HT-29 (cell line): ENCODE measurements at places on chromosomes 7 and 10. TPM values are rescaled to one million over a fixed set of nuclear protein-coding genes. Genes with fewer than 3 reads are reported as not detected.

The GNAT3 gene
- not detected in 2 replicates for total RNA-seq

GRCh38 chr7:135919071-135919841 lies 57.9 kb downstream of the MTPN start:
- DNase-seq: no peak

The FAM131B gene
- 13.2 and 17.6 TPM in 2 replicates for total RNA-seq

The CPED1 gene
- total RNA-seq: not detected in 2 replicates

- peak; percentile 33 for DNase-seq
These were observed 701 bp upstream of the GBX1 start for GRCh38 chr7:151168003-151168786.

GRCh38 chr10:67629461-67629971 lies 66.5 kb downstream of the CTNNA3 start:
- no peak for DNase-seq

The CUBN gene
- under 0.01 TPM in 1 of 2 replicates, not detected in the other for total RNA-seq

GRCh38 chr7:34838329-34838728 lies 180.3 kb downstream of the NPSR1 start:
- DNase-seq: no peak

DNA sequence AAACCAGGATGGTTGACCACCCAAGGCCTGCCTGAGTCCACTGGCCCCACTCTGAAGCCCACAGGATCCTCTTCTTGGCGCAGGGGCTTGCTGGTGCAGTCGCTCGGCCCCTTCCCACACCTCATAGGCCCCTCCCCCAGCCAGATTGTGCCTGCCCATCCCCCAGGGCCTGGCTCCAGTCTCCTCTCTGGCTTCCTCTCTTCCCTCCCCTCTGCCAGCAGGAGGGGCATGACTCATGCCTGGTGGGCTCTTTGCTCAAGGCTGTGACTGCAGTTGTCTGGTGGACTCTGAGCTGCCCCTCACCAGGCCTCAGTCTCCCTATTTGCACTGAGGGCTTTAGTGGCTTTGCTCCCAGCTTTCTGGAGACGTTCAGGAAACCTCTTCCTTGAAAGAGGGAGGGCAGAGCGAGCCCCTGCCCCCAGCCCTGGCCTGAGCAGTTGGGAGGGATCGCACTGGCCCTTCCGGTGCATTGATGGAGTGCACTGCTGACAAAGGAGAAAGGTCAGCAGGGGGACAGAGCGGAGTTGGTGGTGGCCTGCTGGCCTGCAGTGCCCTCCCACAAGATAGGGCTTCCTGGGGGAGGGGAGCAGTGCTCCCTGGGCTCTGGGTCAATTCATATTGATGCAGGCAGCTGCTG lies 60.7 kb downstream of the ZMIZ1 start:
- DNase-seq: no peak

- DNase-seq: no peak
These were observed 21.3 kb downstream of the PTPN12 start for GRCh38 chr7:77558284-77558967.

The PILRA gene
- 2.1 TPM in 1 of 2 replicates, not detected in the other for total RNA-seq

DNA sequence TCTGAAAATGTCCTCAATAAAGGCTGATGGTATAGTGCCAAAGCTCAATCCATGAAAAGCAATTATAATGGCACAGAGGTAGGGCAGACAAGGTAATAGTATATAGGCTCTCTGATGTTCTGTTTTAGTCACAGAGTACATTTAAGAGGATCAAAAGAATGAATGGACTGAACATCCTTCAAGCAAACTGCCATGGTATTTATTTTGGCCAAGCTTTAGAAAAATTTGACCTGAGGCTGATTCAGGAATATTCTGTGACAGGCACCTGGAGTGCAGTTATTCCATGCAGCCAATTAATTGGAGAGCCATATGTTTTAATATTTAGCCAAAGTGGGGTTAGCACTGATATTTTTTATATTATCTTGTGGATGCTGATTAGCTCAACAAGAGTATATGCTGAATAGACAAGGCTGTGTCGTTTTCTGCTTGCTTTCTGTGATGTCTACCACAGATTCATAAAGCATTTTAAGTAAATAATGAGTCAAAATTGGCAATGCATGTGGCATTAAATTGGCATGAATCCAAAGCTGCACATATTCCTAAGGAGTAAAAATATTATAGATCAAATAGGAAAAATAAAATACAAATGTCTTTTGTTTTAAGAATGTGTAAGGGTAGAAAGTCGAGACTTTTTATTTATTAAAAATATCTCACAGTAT lies 177.4 kb downstream of the PCLO start:
- DNase-seq: no peak

DNA sequence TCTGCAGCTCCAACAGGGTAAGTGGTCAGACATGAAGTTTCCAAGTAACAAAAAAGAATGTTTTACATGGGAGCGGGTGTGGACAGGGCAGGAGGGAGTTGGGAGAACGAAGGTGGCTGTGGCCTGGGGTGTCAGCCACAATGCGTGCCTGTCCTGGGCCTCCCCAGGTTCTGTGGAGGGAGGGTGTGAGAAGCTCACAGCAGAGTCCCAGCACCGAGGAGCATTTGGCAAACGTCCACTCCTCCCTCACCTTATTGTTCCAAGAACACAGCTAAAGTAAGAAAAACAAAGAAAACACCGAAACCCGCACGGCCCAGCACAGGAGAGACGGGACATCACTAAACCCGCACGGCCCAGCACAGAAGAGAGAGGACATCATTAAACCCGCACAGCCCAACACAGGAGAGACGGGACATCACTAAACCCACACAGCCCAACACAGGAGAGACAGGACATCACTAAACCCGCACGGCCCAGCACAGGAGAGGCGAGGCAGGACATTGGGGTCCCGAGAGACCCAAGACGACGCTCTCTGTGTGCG lies 226.4 kb downstream of the MAD1L1 start:
- no peak for DNase-seq

- DNase-seq: no peak
These were observed 151.7 kb downstream of the AUTS2 start for GRCh38 chr7:69749994-69750393.

DNA sequence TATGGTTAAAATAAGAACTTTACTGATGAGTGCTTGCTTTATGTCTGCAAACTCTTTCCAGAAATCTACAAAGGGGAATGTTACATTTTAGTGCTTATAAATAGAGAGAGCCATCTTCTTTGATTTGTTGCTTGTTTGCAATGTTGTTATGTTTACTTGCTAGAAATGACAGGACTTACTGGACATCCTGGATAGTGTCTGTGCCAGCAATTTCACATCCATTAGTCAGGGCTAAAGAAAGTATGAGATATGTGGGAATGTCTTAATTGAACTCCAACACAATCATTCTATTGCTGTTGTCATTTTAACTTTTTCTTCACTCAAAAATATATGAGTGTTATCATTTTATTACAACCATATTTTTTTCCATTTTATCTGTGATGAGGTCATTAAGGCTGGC lies 453.2 kb downstream of the TNS3 start:
- no peak for DNase-seq

The TSPAN14 gene
- total RNA-seq: 58.3 and 65.1 TPM in 2 replicates

The GRB10 gene
- total RNA-seq: 6.6 and 9.0 TPM in 2 replicates

The CPVL gene
- 1.8 and 5.3 TPM in 2 replicates for total RNA-seq

DNA sequence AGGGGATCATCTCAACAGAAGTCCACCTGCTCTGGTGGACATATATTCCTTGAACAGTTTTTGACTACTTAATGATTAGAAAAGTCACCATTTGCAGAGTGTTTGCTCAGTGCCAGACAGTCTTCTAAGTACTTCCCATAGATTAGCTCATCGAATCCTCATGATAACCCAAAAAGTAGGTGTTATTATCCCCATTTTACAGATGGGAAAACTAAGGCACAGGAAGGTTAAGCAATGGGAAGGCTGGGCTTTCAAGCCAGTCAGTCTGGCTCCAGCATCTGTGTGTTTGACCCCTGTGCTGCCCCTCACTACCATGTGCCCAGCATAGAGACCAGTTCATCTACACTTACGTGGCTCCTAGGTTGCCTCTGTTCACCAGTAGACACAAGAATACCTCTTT lies 15.9 kb downstream of the CDHR3 start:
- no peak for DNase-seq

- no peak for DNase-seq
These were observed 45.9 kb upstream of the DRGX start for GRCh38 chr10:49441488-49442476.

DNA sequence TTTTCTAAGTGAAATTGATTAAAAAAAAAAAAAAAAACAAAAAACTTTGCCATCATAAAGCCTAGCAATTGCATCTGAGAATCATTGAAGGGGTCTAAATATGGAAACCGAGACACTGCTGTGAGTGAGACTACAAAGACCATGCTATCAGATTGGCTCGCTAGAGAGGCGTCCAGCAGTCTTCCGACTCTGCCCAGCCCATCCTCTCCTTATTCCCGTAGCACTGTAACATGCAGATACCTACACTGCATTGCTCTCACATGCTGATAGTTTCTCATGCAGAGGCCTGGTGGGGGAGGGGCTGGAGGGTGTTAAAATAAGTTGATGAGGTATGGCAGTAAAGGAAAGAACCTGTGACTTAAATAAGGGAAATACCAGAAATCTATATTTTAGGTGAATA lies 130.7 kb downstream of the NRF1 start:
- no peak for DNase-seq

The METTL27 gene
- total RNA-seq: 7.3 and 9.8 TPM in 2 replicates

- DNase-seq: no peak
These were observed 61.1 kb downstream of the TLL2 start for GRCh38 chr10:96452494-96453153.

- peak; percentile 10 for DNase-seq
These were observed 1.3 kb upstream of the ITPRIP start for GRCh38 chr10:104339469-104340110.

GRCh38 chr10:36050763-36051499 lies 408.8 kb upstream of the FZD8 start:
- DNase-seq: no peak

GRCh38 chr7:9600974-9601373 lies 1167.6 kb downstream of the NXPH1 start:
- DNase-seq: peak; percentile 49

The RPA3 gene
- 21.1 and 22.0 TPM in 2 replicates for total RNA-seq

The TRPV5 gene
- total RNA-seq: 0.18 TPM in 1 of 2 replicates, not detected in the other

DNA sequence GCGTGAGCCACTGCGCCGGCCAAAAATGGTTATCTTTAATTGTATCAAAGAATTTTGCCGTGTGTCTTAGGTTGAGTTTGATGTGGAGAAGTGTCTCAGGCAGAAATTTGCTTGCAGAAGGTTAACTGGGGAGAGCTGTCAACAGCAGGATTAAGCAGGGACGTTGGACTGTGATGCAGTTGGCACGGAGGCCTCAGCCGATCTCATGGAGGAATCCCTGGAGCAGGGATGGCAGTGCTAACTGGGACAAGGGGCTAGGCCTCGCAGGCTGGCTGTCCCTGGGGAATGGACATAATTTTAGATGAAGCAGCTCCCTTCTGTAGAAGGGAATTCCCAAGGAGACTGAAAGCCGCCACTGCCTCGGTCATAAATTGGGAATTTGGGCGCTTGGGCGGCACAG lies 12.3 kb upstream of the KIF5B start:
- no peak for DNase-seq

The SPOCK2 gene
- 0.08 and 0.34 TPM in 2 replicates for total RNA-seq

The TMEM184A gene
- 47.2 and 50.9 TPM in 2 replicates for total RNA-seq

- DNase-seq: no peak
These were observed 68.5 kb downstream of the AKR1C4 start for GRCh38 chr10:5265139-5265538.

The THNSL1 gene
- total RNA-seq: 1.5 and 2.0 TPM in 2 replicates

DNA sequence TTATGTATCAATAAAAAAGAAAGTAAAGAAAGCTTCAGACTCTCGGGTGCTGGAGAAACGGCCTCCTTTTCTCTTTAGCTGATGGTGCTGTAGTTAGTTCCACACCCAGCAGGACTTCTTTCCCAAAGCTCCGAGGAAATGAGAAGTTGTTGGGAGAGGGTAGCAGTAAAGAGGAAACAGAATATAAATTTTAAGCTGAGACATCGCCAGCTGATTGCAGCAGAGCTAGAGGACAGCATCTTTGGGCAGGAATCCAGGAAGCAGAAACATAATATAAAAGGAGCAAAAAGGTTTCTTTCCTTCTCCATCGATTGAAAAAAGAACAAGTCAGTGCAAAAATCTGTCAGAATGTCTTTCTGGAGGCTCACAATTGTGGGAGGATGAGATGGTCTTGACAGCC lies 616.9 kb upstream of the FOXK1 start:
- no peak for DNase-seq

The LRRC4 gene
- not detected in 2 replicates for total RNA-seq

DNA sequence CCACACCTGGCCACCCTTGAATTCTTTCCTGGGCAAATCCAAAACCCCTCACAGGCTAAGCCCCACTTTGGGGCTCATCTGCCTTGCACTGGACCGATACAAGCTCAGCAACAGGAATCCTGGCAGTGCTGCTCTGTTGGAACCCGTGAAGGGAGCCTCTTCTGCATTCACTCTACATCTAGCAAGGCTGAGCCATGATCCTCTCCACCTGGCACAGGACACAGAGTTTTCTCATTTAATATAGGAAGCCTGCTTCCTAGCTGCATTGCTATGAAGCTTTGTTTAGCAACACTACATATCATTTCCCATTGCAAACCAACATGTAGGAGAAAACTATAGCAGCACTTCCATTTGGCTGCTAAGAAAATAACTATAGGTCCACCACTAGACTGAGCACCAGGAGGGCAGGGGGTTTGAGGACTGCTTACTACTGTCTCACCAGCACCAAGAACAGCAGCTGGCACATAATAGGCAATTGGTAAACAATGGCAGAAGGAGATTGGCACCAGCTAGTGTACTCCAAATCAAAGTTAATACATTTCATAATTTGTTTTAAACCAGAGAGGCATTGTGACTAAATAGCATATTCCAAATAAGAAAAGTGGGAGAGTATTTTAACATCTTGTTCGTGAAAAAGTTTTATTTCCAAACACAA lies 56.1 kb downstream of the CPVL start:
- DNase-seq: no peak

GRCh38 chr7:77395626-77396025 lies 20.5 kb downstream of the GSAP start:
- no peak for DNase-seq
